ENCODE measurements at places on chromosomes 1 and 21. TPM values are rescaled to one million over a fixed set of nuclear protein-coding genes. Genes with fewer than 3 reads are reported as not detected.

DNA sequence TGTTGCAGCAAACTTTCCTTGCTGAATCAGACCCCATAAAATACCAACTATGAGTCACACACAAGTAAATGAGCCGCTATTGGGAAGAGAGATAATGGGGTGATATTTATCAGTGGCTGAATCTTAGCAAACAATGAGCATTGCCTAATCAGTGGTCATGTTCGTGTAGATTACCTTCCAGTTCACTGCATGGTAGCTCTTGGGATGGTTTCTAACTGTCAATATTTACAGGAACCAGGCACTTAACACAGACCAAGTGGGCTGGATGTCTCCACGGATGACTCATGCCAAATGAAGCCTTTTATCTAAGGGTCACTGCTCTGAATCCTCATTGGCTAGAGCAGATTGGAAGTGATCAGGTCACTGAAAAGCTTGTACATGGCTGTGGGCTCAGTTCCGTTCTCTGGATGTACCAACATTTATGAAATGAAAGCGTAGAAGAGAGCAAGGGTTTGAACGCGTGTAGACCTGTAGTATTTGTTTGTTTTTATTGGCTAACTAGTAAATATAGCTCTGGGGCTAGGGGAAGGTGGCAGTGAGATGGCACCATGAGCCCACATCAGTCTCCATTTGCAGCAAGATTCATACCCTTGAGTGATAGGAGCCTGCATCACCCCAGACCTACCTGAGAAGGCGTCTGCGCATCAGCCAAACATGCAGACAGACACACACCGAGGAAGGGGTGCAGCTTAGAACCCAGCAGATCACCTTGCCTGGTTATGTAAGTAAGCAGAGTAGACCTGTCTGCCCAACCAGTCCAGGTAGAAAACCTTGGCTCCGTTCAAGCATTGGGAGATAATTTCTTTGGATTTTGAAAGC, 153.3 kb downstream of the TOMM20 start:
- H3K36me3 ChIP-seq: no peaks in the 10 kb centered on the region
- DNase-seq: no peak
- no peaks in the 10 kb centered on the region for H3K27me3 ChIP-seq
- peak overlapping the region; percentile 93 for H3K27ac ChIP-seq

DNA sequence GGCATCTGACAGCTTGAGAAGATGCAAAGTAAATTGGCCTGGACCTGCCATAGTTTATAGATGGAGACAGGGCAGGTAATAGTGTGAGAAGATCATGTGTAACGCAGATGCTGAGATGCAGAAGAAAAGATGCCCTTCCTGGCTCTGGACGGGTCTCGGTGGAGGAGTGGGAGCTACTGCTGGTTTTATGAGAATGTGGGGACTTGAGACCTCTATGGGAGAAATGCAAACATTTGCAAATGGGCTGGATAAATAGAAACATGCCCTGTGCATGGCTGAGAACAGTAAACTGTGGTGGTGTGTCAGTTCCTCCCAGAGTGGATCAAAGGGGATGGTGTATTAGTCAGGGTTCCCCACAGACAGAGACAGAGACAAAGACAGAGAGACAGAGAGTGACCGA, 21.9 kb downstream of the UBASH3A start:
- no peaks in the 10 kb centered on the region for H3K4me1 ChIP-seq
- H3K27ac ChIP-seq: no peak overlapping the region
- H3K36me3 ChIP-seq: no peaks in the 10 kb centered on the region
- no peak for DNase-seq
- H3K27me3 ChIP-seq: peaks cover 6% of the 10 kb centered on the region
- H3K4me3 ChIP-seq: no peak overlapping the region

Gene ALG14
- 4.6 TPM for total RNA-seq

- no peaks in the 10 kb centered on the region for H3K27me3 ChIP-seq
- H3K36me3 ChIP-seq: peaks cover 22% of the 10 kb centered on the region
- peaks cover 23% of the 10 kb centered on the region for H3K4me1 ChIP-seq
- H3K27ac ChIP-seq: no peak overlapping the region
These were observed 85.9 kb upstream of the ADAM30 start for GRCh38 chr1:119981986-119982815.

Gene GJA9
- total RNA-seq: not detected

DNA sequence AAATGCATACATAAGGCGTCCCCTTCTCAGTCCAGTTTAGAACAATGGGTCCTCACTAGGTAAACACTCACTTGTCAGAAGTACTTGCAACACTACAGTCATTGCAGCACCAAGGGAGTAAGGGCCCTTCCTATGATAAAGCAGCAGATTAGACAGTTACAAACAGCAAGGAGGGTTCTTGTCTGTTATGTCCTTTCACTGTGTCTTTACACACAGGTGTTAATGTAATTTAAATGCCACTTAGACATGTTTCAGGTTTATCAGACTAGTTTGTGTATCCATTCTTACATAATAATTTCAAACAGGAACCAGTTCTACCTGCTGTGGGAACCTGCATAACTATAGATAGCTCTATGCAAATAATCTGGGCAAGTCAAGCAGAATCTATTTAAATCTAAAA, 105.6 kb upstream of the USH2A start:
- no peaks in the 10 kb centered on the region for H3K27me3 ChIP-seq
- no peaks in the 10 kb centered on the region for H3K36me3 ChIP-seq
- no peak for DNase-seq
- no peak overlapping the region for H3K4me3 ChIP-seq
- no peak overlapping the region for H3K27ac ChIP-seq
- peaks cover 6% of the 10 kb centered on the region for H3K4me1 ChIP-seq

Gene METTL25B
- 41.0 TPM for total RNA-seq

Gene TMPRSS15
- total RNA-seq: not detected

- no peak for DNase-seq
- H3K27ac ChIP-seq: peak overlapping the region; percentile 41
- H3K27me3 ChIP-seq: no peaks in the 10 kb centered on the region
- no peak overlapping the region for H3K4me3 ChIP-seq
- peaks cover 31% of the 10 kb centered on the region for H3K4me1 ChIP-seq
These were observed 35.5 kb downstream of the SLC66A1 start for GRCh38 chr1:19347533-19348172.

- DNase-seq: no peak
- no peaks in the 10 kb centered on the region for H3K4me1 ChIP-seq
- H3K27me3 ChIP-seq: no peaks in the 10 kb centered on the region
- H3K27ac ChIP-seq: no peak overlapping the region
- no peak overlapping the region for H3K4me3 ChIP-seq
These were observed 9.5 kb downstream of the BMP8A start for GRCh38 chr1:39500862-39501389.

- no peaks in the 10 kb centered on the region for H3K27me3 ChIP-seq
- H3K36me3 ChIP-seq: peaks cover 3% of the 10 kb centered on the region
- no peaks in the 10 kb centered on the region for H3K4me1 ChIP-seq
These were observed 55.4 kb downstream of the ALPL start for GRCh38 chr1:21564521-21565095.

- peaks cover 15% of the 10 kb centered on the region for H3K4me1 ChIP-seq
- H3K4me3 ChIP-seq: peak overlapping the region; percentile 17
- DNase-seq: peak; percentile 67
- no peaks in the 10 kb centered on the region for H3K36me3 ChIP-seq
These were observed 25.6 kb downstream of the SLC45A1 start for GRCh38 chr1:8343464-8344001.

Gene REN
- 0.59 TPM for total RNA-seq

GRCh38 chr1:217393896-217394295, 237.0 kb downstream of the GPATCH2 start:
- H3K4me3 ChIP-seq: no peak overlapping the region
- no peaks in the 10 kb centered on the region for H3K27me3 ChIP-seq
- no peak overlapping the region for H3K27ac ChIP-seq
- no peaks in the 10 kb centered on the region for H3K4me1 ChIP-seq
- no peak for DNase-seq

DNA sequence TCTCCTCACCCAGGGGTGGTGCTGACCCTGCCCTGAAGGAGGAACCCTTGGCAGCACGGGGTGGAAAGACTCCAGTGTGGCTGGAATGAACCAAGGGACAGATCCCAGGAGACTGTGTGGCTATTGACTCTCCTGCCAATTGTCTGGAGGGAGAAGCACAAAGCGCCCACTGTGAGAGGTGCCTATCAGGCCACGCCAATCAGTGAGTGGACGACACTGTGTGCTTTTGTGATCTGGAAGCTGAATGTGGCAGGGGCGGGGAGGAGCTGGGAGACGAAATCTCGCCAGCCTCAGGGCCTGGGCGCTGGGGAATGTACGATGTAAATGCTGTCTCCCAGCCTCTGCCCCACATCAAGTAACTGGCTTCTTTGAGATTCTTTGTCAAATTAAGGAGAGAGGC, 167.1 kb downstream of the ZBTB18 start:
- H3K27ac ChIP-seq: no peak overlapping the region
- DNase-seq: no peak
- H3K4me1 ChIP-seq: no peaks in the 10 kb centered on the region
- H3K27me3 ChIP-seq: no peaks in the 10 kb centered on the region
- no peaks in the 10 kb centered on the region for H3K36me3 ChIP-seq
- no peak overlapping the region for H3K4me3 ChIP-seq

DNA sequence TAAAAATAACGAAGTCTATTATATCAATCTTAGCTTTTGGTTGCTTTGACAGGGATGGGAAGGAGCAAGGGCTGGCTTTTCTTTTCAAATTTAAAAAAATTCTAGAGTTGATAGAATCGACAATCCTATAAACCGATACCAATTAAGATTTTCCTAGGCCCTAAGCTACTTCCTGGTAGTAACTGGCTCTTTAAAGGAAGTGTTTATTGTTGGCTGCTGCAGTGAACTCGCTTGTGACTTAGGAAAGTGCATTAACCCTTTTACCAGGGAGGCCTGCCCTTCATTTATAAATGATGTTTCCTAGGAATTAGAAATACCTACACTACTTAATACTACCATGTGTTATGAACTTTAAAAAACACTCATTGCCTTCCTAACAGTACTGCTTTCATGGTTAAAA, 33.2 kb downstream of the ATP5PF start:
- no peak overlapping the region for H3K4me3 ChIP-seq
- H3K27ac ChIP-seq: no peak overlapping the region
- no peak for DNase-seq
- H3K27me3 ChIP-seq: no peaks in the 10 kb centered on the region

Gene PTCH2
- 1.0 TPM for total RNA-seq

DNA sequence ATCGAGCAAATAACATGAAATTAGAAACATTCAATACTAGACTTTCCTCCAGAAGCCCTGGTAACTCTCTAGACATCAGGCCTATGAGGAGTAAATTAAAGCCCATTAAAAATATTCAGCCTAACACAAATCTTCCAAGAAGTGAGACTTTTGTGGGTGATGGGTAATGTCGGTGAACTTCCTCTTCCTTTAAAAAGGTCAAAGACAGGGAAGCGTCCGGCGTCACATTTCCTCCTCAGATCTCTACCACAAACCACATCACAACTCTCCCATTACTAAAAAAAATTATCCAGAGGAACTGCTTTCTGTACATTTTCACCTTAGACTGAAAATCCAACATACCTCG, 1.4 kb downstream of the EIF4G3 start:
- peak overlapping the region; percentile 93 for H3K27ac ChIP-seq
- peaks cover 29% of the 10 kb centered on the region for H3K4me1 ChIP-seq
- DNase-seq: peak; percentile 79
- no peaks in the 10 kb centered on the region for H3K36me3 ChIP-seq

Gene SPTA1
- total RNA-seq: 0.50 TPM

- no peaks in the 10 kb centered on the region for H3K4me1 ChIP-seq
- no peak for DNase-seq
- H3K27ac ChIP-seq: no peak overlapping the region
- H3K27me3 ChIP-seq: no peaks in the 10 kb centered on the region
These were observed 20.9 kb upstream of the DR1 start for GRCh38 chr1:93324486-93325464.

Gene PSMA5
- total RNA-seq: 55.4 TPM

Gene ST6GALNAC5
- 16.3 TPM for total RNA-seq

- no peak overlapping the region for H3K4me3 ChIP-seq
- H3K27me3 ChIP-seq: no peaks in the 10 kb centered on the region
- H3K27ac ChIP-seq: no peak overlapping the region
- no peak for DNase-seq
- H3K4me1 ChIP-seq: peaks cover 28% of the 10 kb centered on the region
- peaks cover 33% of the 10 kb centered on the region for H3K36me3 ChIP-seq
These were observed 34.1 kb upstream of the C1orf198 start for GRCh38 chr1:230902349-230902923.

Gene KRTAP12-2
- not detected for total RNA-seq

Gene LEFTY1
- not detected for total RNA-seq

DNA sequence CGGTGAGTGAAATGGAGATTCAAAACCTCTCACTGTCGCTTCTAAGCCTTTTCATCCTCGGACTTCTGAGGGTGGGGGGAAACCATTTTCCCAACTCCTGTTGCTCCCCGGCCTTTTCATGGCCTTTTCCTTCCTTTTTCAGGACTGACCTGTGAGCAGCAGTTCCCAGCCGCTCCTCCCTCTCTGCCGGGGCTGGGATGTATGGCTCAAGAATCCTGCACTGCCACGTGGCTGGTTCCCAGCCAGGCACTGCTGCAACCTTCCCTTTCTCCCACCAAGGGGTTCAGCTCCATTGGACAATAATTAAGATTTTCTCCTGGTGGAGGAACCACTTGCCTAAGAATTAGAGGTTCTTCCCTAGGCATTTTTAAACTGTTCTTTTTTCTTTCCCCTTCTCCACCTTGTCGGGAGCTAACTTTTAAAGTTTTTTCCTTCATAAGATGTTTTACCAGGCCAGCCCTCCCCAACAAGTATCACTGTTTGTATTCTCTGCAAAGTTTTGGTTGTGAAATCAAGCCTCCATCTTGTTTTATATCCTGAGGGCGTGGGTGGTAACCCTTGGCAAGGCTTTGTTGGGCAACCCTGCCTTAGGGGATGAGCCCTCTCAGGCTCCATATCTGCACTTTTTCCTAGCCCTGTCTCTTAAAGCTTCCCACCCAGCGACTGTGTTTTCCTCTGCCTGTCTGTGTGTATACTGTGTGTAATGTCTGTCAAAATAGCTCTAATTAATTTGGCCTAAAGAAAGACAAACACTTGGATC, 1166.6 kb upstream of the ADGRL2 start:
- no peaks in the 10 kb centered on the region for H3K27me3 ChIP-seq
- H3K27ac ChIP-seq: no peak overlapping the region
- no peak overlapping the region for H3K4me3 ChIP-seq
- DNase-seq: no peak

Gene KRTAP22-2
- total RNA-seq: not detected

GRCh38 chr1:154154534-154155191, at the start of gene NUP210L:
Gene NUP210L (minus strand): TSS chr1:154155073.
- H3K36me3 ChIP-seq: peaks cover 36% of the 10 kb centered on the region
- peak; percentile 95 for DNase-seq
- H3K4me1 ChIP-seq: peaks cover 56% of the 10 kb centered on the region
- H3K4me3 ChIP-seq: peak within 1 kb of the TSS; percentile 60
- H3K27ac ChIP-seq: peak within 1 kb of the TSS; percentile 94

Gene OR14K1
- total RNA-seq: not detected

Gene PLA2G4A
- 10.1 TPM for total RNA-seq

Gene DCDC2B
- total RNA-seq: 3.2 TPM

Gene LCE2C
- total RNA-seq: not detected
